ENCODE measurements at places on chromosomes 12 and 14.

DNA sequence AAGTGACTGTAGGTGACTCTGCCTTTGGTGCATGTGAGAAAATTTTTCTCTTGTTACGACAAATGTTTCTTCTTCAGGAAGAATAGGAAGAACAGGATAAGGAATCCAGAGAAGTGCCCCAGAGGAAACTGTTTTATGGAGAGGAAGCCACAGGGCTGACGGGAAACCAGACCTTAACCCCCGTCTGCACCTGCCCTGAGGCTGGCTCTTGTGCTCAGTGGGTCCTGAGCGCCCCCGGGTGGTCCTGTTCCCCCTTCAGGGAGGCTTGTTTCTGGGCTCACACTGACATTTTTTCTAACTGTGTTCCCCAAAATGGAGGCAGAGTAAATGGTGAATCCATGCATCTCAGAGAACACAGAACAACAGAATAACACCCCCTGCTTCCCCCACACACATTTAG, 691.8 kb downstream of the TMEM121 start:
- DNase-seq, result no peak

DNA sequence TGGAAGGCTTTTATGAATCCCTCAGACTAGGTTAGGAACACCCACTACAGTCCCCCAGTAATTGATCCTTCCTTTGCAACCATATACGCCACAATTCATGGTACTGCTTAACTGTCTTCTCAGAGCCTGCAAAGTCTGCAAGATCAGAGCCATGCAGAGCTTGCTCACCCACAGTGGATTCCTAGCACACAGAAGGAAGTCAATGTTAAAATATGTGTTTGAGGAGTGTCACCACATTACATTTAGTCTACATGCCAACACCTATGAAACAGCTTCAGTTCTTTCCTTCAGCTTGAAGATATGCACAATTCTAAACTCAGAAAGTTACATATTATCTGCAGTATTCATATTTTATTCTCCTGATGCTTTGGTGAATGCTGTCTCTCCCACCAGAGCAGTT, 138.5 kb downstream of the NDUFA12 start:
- DNase-seq, result no peak

GRCh38 chr12:127277882-127278281, 989.1 kb upstream of the TMEM132C start:
- DNase-seq, result no peak

- no peak for DNase-seq
Observed at GRCh38 chr14:53536446-53536845, 383.3 kb upstream of the DDHD1 start.

All from stimulated activated CD4-positive, alpha-beta T cell treated with anti-CD3 and anti-CD28 coated beads, Interleukin-4, amount 100 ng/mL, for 4 hours (primary cell).